OCI-M1 (cell line): ENCODE measurements at places on chromosomes 12 and 14.
A peak's percentile ranks its signal among the peaks of the same experiment; 100 is the strongest.

DNA sequence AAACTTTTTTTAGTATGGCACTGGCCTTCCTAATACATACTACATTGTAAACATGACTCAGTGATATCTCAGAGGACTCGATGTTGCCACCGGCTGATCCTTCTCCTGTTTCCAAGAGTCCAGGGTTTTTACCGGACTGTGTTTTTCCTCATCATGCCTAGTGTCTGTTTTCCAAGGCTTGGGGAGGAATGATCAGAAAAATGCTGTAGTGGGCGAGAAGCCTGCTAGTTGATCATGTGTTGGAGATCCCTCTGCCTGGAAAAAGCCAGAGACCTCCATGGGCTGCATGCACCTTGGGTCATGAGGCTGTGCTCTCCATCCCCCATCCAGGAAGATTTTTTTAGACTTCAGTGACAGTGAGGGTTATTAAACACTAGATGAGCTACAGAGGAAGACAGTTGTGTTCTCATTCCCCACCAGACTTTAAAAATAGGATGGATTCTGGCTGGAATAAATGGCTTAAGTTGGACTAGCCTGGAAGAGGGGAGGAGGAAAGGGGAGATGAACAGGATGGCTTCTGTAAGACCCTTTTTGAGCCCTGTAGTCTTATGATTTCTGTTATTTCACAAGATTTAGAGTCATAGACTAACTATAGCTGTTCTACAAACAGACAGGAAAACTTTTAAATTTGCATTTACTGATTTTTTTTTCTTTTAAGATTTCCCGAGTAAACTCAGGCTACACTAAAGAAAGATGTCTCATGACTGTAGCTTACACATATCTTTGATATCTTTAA, 145.7 kb downstream of the SAMD4A start:
- no peak for DNase-seq

DNA sequence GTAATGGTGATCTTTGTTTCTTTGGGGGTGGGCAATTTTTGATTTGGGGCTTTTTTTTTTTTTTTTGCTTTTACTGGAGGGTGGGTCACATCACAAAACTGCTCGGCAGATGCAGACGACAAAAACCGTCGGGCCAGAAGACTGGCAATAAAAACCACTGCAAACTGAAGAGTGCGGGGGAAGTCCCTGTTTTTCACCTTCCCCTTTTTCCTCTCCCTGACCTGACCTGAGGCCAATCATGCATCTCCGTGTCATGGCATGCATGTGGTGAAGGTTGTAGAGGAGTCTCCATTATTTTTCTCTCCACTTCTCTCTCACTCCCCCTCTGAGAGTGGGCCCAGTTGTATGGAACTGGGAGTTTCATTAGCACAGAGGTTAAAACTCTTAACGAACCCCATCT, 57.5 kb downstream of the AP5M1 start:
- no peak for DNase-seq

- DNase-seq = no peak
These were observed 8.8 kb upstream of the KIF26A start for GRCh38 chr14:104129556-104129955.

- DNase-seq = no peak
These were observed 39.4 kb downstream of the CCNK start for GRCh38 chr14:99520571-99521081.

- DNase-seq = no peak
These were observed 23.7 kb upstream of the UBC start for GRCh38 chr12:124938108-124938507.

- peak; percentile 80 for DNase-seq
These were observed 820 bp downstream of the BICDL1 start for GRCh38 chr12:119989731-119990381.

DNA sequence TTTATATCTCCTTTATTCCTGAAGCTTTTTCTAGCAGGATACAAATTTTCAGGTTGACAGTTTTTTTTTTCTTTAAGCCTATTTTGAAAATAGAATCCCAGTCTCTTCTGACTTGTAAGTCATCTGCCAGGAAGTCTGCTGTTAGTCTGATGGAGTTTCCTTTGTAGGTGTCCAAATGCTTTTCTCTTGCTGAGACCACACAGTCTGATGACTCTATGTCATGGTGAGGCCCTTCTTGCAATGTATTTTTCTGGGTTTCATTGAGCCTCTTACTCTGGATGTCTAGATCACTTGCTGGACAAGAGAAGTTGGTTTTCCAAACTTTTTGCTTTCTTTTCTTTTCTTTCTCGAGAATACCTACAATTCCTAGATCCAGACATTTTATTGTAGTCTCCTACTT, 30.6 kb downstream of the USP15 start:
- no peak for DNase-seq

DNA sequence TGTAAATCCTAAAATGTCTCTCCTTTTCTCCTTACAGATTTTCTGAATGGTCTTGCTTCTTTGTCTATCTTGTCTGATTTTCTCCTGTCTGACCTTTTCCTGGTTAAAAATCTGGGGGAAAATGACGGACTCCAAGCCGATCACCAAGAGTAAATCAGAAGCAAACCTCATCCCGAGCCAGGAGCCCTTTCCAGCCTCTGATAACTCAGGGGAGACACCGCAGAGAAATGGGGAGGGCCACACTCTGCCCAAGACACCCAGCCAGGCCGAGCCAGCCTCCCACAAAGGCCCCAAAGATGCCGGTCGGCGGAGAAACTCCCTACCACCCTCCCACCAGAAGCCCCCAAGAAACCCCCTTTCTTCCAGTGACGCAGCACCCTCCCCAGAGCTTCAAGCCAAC, 23.0 kb downstream of the ACACB start:
- DNase-seq = no peak

GRCh38 chr12:68622250-68622649, 11.6 kb downstream of the RAP1B start:
- no peak for DNase-seq
